Stimulated activated CD4-positive, alpha-beta T cell treated with anti-CD3 and anti-CD28 coated beads, Interleukin-1b, Interleukin-23, amount 100 ng/mL, for 1 hour (primary cell): ENCODE measurements at places on chromosomes 7 and 10.

DNA sequence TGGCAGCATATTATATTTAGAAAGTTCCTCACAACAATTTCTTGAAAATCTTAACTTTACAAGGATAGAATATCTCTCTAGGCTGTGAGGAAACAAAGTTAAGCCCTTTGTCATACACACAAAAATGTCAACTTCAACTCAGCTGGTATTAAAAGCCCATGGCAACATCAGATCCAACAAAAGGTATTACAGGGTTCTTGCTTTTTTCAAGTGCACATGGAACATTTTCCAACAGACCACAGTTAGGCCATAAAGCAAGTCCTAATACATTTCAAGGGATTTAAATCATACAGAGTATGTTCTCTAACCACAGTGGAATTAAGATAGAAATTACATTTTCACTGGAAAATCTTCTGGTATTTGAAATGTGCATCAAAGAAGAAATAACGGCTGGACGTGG, 71.9 kb upstream of the OIT3 start:
- no peak for DNase-seq

- DNase-seq = no peak
These were observed 1.6 kb downstream of the LRRD1 start for GRCh38 chr7:92177362-92177761.

DNA sequence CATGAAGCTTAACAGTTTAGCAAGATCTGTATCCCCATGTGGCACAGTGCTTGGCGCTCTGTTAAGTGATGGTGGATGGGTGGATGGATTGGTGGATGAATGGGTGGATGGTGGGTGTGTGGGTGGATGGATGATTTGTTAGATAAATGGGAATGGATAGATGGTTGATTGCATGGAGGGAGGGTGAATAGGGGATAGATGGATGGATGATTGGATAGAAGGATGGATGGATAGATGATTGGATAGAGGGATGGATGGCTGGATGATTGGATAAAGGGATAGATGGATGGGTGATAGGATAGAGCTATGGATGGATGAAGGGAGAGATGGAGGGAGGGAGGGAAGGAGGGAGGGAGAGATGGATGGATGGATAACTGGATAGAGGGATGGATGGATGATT, 229.7 kb downstream of the CUX1 start:
- no peak for DNase-seq

- no peak for DNase-seq
These were observed 271.7 kb downstream of the TCF7L2 start for GRCh38 chr10:113221756-113222168.

DNA sequence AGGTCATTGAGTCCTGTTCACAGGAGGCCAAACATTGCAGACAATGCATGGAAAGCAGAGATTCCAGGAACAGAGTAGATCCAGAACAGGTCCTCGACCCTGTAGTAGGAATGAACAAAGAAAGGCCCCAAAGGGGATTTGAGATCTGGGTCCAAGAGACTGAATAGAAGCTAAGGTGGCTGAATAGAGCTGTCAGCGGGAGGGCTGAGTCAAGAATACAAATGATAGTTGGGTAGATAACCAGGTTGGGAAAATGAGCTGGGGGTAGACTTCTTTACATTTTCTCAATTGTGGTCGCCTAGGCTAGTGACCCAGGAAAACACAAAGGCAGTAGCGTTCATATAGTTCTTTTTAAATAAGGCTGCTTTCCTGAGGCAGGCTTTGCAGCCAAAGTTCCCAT, 103.4 kb upstream of the ELMO1 start:
- no peak for DNase-seq

- no peak for DNase-seq
These were observed 21.1 kb upstream of the ARMC3 start for GRCh38 chr10:22906767-22907166.
